ENCODE measurements at places on chromosomes 12 and 14. TPM values are rescaled to one million over a fixed set of nuclear protein-coding genes. Genes with fewer than 3 reads are reported as not detected.

ENO2 gene
- total RNA-seq = 0.99 TPM

SIX4 gene
- total RNA-seq = 0.20 TPM

TGM1 gene
- total RNA-seq = 0.20 TPM

SLC25A47 gene
- not detected for total RNA-seq

GLI1 gene
- total RNA-seq = not detected

GPR162 gene
- 0.20 TPM for total RNA-seq

AQP5 gene
- not detected for total RNA-seq

LYSET gene
- 17.1 TPM for total RNA-seq

IFI27 gene
- total RNA-seq = 78.0 TPM

SLC38A1 gene
- 92.0 TPM for total RNA-seq

ADAM21 gene
- under 0.01 TPM for total RNA-seq

NRIP2 gene
- total RNA-seq = not detected

RTN1 gene
- under 0.01 TPM for total RNA-seq

PPFIBP1 gene
- 612 TPM for total RNA-seq

MMP17 gene
- total RNA-seq = 9.9 TPM

MAP3K9 gene
- under 0.01 TPM for total RNA-seq

RBMS2 gene
- 26.2 TPM for total RNA-seq

IFNG-AS1 gene
- total RNA-seq = not detected

OTOGL gene
- total RNA-seq = 0.44 TPM

Data from lung microvascular endothelial cell (primary cell).